Dorsolateral prefrontal cortex (tissue), 122 donors: ENCODE measurements at places on chromosomes 5 and 9.
A peak's percentile ranks its signal among the peaks of the same experiment; 100 is the strongest.

DNA sequence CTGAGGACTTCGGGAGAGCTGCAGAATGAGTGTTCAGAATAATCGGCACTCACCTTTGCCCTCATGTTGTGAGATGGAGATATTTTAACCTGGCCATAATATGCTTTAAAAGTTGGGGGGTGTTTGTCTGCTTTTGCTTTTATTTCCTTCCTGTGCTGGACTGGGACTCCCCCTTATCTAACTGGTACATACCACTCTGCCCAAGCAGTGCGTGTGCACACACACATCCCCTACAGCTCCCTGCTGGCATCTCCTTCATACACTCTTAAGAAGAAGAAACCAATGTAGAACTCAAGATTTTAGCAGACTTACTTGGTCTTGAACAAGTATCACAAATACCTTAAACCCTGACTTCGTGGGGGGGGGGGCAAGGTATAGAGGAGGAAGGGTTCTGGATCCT, 146.2 kb upstream of the DMRT1 start:
- no peak for DNase-seq

- no peak for DNase-seq
These were observed 310.4 kb downstream of the ACTL7B start for GRCh38 chr9:108545436-108545835.

- DNase-seq, result no peak
These were observed 170.5 kb downstream of the DCP2 start for GRCh38 chr5:113147101-113147508.

DNA sequence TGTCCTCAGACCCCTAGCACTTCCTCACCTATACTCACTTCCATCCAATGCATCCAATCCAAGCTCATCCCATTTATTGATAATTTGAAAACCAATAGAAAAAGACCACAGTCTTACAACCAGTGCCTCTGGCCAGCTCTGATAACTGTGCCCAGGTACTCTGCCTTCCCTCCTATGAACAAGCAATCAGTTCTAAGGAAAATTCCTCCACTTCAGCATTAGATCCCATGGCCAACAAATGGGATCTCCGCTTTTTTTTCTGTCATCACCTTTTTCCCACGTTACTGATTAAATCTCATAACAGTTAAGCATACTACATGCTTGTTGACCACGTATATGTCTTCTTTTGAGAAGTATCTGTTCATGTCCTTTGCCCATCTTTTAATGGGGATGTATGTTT, 41.7 kb upstream of the GLIS3 start:
- DNase-seq, result no peak

DNA sequence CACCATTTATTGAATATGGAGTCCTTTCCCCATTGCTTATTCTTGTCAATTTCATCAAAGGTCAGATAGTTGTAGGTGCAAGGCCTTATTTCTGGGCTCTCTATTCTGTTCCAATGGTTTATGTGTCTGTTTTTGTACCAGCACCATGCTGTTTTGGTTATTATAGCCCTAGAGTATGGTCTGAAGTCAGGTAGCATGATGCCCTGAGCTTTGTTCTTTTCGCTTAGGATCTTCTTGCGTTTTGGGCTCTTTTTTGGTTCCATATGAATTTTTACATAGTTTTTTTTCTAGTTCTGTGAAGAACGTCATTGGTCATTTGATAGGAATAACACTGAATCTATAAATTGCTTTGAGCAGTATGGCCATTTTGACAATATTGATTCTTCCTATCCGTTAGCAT, 40.2 kb upstream of the IFNE start:
- no peak for DNase-seq

DNA sequence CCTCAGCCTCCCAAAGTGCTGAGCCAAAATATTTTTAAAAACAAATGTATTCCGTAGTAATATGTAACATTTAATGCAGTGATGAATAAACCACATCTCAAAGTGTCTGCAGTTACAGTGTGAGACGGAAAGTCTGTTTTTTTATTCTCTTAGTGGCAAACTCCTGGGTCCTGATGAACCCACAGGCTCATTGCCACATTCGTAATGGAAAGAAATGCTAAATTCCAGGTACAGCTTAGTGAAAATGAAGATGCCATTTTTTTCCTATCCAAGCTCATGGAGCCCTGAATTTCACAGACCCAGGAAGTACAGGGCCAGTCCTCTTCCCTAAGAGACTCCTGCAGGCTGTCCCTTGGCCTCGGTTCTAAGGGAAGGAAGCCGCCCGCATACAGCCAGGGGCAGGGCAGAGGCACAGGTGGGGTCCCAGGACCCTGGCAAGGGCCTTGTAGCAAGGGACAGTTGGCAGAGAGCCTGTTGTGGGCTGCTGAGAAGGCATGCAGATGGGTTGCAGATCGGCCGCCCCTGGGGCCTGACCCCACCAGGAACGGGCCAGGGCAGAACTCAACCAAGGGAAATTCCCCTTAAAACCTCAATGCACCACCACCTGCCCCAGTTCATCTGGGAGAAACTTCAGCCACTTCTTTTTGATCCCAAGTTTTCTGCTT, 36.2 kb downstream of the IPPK start:
- DNase-seq, result no peak

DNA sequence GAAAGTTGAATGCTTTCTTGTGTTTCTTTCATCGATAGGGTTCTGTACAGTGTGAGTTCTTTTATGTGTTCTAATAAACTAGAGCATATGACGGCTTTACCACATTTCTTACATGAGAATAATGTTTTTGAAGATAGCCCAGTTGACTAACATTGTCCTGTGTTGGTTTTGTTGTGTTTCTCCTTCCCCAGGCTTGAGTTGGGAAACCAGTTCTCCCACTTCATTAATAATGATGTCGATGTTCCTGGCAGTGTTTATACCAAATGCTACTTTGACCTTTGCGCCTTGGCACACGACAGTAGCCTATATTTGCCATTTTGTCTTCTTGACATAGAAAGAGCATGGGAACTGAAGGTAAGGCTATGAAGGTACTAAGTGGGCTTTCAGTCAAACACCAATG, 14.4 kb upstream of the ZNF782 start:
- no peak for DNase-seq

DNA sequence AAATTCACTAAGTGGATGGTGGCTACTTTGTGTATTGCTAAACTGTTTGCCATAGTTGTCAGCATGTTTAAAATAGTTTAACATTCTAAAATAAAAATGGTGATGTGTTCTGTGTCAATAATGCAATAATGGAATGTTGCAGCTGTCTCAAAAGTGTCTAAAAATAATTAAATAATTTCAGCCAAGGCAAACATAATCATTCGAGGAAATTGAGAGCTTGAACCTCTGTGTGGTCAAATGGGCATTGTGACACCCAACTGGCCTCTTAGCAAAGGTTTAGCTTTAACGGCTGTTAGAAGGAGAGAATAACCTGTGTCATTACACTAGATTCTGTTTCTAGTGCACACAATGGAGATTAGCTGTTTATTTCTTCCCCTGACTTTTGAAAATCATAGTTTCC, 278.5 kb downstream of the TMEM167A start:
- no peak for DNase-seq

DNA sequence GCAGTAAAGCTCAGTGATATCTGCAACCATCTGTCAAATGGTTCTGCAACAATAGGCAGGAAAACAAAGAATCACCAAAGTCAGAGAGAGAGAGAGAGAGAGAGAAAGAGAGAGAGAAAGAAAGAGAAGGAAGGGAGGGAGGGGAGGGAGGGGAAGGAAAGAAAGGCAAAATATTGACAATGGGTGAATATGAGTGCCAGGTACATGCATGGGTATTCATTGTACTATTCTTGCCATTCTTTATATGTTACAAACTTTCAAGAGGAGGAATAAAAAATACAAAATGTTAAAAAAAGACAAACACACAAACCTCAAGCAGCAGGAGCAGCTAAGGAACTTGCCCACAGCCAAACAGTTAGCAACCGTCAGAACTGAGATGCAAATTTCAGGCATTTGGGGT, 350.8 kb upstream of the RFX3 start:
- DNase-seq, result no peak

- DNase-seq, result no peak
These were observed 42.1 kb upstream of the CTNNA1 start for GRCh38 chr5:138711087-138711486.

DNA sequence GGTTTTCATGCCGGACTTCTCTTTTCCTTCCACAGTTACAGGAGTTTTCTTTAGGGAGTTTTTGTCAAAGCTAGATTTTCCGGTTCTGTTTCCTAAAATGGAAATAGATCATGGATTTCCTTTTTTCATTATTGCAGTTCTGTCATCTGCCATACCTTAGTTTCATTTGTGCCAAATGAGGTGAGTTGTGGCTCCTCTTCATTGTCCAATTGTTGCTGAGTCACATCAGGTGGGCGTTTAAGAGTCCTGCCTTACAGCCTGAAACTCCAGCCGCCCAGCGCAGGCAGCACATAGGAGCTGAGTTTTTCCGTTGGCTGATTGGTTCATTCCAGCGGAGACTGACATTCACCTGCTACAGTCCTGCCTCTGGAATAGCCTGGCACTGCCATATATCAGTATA, 14.1 kb downstream of the SLC25A25 start:
- DNase-seq, result no peak

DNA sequence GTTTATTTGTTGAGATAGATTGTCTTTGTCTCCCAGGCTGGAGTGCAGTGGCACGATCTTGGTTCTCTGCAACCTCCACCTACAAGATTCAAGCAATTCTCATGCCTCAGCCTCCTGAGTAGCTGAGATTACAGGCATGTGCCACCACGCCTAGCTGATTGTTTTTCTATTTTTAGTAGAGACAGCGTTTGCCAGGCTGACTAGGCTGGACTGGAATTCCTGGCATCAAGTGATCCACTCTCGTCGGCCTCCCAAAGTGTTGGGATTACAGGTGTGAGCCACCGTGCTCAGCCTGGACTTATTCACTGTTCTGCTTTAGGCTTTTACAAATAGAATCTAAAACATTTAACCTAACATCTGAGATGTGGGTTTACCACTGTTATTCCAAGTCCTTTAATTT, 91.3 kb downstream of the COMMD10 start:
- no peak for DNase-seq

DNA sequence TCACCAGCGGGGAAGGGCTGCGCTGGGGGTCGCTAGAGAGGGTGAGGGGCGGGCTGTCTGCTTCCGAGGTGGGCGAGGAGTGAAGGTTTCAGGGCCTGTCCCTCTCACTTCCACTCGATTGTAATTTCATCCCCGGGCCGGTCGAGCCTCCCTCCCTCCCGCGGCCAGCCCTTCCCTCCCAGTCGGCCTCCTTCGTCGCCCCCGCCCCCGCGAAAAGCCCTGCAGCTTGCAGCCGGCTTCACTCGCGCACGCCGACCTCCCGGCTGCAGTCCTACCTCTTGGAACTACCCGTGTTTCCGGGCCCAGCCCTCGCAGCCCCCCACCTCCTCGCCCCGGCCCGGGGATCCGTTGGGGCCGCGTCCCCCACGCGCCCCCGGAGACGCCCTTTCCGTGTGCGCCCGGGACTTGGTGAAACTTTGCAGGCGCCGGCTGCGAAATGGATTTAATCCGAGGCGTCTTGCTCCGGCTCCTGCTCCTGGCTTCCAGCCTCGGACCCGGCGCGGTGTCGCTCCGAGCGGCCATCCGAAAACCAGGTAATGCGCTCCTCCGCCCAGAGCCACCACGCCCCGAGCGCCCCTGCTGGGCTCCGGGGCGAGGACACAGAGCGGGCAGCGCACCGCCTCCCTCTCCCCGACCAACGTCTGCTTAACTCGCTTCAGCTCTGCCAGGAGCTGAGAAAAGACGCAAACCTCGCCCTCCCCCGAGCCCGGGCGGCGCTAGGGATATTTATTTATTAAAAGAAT, at the start of gene EGFLAM:
Gene EGFLAM, plus strand, starts transcription at position 241 of the 743 bp plus-strand sequence. Its CDS starts 196 bp downstream, at position 437.
- DNase-seq, result no peak

DNA sequence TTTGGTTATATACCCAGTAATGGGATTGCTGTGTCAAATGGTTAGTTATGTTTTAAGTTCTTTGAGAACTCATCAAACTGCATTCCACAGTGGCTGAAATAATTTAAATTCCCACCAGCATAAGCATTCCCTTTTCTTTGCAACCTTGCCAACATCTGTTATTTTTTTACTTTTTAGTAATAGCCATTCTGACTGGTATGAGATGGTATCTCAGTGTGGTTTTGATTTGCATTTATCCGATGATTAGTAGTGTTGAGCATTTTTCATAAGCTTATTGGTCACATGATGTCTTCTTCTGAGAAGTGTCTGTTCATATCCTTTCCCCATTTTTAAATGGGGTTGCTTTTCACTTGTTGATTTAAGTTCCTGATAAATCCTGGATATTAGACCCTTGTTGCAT, 435.7 kb upstream of the RIOK2 start:
- no peak for DNase-seq

- no peak for DNase-seq
These were observed 315.3 kb upstream of the RPS23 start for GRCh38 chr5:82593481-82593880.

DNA sequence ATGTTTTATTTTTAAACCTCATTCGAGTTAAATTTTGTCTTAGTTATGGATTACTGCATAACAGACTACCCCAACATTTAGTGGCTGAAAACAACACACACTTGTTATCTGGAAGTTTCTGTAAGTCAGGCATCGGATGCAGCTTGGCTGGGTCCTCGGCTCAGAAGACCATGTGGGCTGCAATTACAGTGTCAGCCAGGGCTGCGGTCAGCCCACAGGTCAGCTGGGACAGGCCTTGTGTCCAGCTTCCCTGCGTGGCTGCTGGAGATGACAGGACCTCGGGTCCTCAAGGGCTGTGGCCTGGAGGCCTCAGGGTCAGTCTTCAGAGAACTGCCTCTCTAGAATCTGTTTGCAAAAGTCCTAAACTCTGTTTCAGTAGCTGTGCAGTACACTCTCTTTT, 219.0 kb upstream of the IRX1 start:
- DNase-seq, result no peak

- no peak for DNase-seq
These were observed 9.9 kb upstream of the PTGS1 start for GRCh38 chr9:122360891-122361290.

DNA sequence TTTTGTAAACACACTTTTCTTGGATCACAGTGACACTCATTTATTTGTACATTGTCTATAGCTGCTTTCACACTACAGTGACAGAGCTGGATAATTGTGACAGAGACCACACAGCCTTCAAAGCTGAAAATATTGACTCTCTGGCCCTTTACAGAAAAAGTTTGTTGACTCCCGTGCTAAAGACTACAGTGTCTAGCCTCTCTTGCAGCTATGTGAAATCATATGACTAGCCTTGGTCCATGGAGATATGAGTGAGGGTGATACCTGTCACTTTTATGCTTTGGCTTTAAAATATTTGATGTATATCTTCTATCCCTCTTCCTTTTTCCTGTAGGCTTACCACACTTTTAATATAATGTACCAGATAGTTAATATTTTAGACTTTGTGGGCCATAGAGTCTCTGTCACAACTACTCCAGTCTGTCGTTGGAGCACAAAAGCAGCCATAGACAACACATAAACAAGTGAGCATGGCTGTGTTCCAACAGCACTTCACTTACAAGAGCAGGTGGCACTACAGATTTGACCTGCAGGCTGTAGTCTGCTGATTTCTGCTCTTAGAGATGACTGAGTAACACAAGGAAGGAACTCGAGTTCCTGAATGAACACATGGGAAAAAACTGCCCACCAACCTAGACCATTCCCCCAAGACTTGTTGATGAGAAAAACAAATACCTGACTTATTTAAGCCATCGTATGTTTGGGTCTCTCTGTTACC, 73.5 kb upstream of the ANKRD55 start:
- no peak for DNase-seq

GRCh38 chr5:114449860-114450421, 88.1 kb downstream of the KCNN2 start:
- DNase-seq, result peak; percentile 75

GRCh38 chr5:149852641-149853330, 91.8 kb downstream of the PDE6A start:
- DNase-seq, result peak; percentile 74
